ENCODE measurements at places on chromosomes 7 and 10.

DNA sequence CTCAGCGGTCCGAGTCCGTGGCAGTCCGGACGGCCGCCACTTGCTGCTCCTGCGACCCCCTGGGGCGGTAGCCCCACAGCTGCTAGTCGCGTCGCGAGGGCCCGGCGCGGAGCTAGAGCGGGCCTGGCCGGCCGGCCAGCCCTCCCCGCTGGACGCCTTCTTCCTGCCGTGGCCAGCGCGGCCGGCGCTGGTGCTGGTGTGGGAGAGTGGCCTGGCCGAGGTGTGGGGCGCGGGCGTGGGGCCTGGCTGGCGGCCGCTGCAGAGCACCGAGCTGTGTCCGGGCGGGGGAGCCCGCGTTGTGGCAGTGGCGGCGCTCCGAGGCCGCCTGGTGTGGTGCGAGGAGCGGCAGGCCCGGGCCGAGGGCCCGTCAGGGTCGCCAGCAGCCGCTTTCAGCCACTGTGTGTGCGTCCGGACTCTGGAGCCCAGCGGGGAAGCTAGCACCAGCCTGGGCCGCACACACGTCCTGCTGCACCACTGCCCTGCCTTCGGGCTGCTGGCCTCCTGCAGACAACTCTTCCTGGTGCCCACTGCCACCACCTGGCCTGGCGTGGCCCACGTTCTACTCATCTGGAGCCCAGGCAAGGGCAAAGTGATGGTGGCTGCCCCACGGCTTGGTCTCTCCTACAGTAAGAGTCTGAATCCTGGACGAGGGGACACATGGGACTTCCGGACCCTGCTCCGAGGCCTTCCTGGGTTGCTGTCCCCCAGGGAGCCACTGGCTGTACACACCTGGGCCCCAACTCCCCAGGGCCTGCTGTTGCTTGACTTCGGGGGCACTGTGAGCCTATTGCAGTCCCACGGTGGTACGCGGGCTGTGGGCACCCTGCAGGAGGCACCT lies 631 bp downstream of the HPS6 start:
- peak; percentile 30 for DNase-seq

DNA sequence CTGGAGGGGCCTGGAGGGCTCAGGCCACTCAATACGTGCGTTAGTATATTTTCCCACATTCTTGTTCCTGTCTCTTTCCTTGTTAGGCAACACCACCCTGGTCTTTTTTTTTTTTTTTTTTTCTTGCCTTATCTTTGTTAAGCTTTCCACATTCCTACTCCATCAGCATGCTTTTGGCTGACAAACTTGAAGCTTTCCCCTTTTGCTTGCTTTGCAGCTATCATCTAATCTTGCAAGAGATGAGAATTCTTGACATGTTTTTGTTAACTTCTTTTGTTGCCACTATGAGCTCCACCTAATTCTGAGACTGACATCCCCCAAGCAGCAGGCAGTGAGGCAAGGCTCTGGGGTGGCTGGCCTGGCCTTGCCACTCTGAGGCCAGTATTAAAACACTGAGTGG lies 52.5 kb upstream of the NRP1 start:
- no peak for DNase-seq

DNA sequence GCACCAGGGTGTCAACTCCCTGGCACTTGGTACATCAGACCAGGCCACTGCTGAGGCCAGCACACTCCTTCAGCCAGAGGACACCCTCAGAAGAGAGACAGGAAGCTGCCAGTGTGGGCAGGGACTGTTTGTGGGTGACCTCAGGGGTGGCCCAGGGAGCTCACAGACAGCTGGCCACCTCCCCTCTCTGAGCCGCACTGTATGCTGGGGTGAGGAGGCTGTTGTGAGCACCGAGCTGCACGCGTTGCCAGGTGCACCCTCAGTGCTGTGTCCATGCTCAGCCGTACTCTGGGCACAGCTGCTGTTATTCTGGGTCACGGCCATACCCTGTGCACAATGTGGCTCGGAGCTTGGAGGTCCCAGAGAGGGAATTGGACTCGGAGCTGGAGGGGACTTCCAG lies 61.5 kb upstream of the NANOS1 start:
- no peak for DNase-seq

DNA sequence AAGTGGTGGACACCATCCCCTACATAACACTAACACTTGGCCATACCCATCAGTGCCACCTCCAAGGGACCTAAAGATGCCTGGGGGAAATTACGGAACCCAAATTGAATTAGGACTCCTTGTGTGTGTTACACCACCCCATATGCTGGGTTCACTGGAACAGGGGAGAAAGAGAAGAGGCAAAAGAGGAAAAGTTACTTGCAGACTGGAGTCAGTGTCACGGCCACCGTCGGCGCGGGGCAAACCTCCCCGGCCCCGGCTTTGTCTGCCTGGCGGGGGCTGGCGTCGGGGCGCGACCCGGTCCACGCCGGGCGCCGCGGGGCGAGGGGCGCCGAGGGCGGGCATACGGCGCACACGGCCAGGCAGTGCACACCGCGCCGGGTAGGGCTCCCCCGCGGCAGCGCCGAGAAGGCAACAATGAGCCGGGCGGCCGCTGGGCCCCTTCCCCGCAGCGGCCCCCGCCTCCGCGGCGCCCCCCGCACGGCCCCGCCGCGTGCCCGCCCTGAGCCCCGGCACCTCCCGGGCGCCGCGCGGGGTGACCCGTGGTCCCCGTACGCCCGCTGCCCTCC lies 171.1 kb downstream of the FAM107B start:
- DNase-seq: no peak

DNA sequence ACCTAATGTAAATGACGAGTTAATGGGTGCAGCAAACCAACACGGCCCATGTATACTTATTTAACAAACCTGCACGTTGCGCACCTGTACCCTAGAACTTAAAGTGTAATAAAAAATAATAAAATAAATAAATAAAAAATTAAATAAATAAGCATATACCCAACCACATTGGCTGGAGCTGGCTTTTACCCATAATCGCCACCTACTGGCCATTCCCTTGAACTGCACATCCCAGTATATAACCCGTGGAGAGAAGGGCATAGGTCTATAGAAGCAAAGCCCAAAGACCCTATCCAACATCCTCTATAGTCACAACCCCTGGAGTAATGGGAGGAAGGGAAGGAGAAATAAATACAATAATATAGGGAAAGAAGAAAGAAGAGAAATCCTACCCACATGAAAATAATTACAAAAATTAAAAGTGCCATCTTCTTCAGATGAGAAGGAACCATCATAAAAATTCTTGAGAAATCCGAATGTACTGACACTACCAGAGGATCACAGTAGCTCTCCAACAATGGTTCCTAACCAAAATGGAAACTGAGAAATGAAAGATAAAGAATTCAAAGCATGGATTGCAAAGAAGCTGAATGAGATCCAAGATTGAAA lies 65.6 kb downstream of the TWIST1 start:
- peak; percentile 41 for DNase-seq

DNA sequence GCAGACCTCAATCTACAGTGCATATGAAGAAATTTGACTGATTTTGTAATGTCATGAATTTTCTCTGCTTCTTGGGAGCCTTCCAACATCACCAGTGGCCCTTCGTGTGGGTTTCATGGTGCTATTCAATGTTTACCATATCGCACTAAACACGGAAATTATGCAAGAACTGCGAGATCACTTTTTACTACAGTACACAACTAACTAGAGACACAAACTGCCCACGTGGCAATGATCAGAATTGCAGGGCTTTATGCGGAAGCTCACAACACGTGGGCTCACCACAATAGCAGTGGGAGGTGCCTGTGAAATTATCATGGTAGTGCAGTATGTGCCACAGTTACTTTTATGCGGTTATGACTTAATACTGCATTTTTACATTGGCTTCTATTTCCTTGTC lies 449.7 kb upstream of the KLF6 start:
- peak; percentile 6 for DNase-seq

- peak; percentile 32 for DNase-seq
Observed at GRCh38 chr10:48981310-48981907, 41.8 kb upstream of the LRRC18 start.
